ENCODE measurements at places on chromosomes 3 and 15.

DNA sequence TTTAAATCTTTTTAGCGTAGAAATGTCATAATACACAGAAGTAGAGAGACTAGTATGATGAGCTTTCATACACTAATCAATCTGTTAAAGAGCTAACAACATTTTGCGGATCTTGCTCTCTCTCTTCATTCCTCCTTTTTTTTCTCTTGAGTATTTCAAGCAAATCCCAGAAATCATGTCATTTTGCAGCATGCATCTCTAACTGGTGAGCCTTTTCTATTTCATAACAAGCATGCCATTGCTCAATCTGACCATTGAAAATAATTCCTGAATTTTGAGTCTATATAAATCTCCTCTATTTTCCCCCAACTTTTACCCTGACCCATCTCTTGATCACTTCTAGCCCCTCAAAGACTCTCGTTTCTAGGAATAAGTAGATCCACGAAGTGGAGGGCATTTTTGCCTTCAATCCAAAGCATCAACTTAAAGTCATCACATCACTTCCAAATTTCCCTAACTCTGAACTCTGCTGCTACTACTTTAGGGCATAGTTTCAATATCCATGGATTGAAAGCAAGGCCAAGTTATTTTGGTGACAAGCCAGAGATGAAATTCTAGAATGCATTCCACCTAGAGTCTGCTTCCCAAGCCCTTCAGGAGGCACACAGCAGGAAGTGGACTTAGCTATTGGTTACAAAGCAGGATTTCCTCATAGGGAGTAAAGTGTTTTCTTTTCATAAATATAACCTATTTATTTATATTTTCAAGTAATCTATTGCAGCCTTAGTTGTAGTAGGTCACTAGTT, 253.5 kb upstream of the ZPLD1 start:
- peak; percentile 90 for DNase-seq

GRCh38 chr3:127276396-127276795, 11.4 kb downstream of the PRR20G start:
- DNase-seq, result no peak

GRCh38 chr3:102614021-102614569, 179.3 kb downstream of the ZPLD1 start:
- DNase-seq, result no peak

DNA sequence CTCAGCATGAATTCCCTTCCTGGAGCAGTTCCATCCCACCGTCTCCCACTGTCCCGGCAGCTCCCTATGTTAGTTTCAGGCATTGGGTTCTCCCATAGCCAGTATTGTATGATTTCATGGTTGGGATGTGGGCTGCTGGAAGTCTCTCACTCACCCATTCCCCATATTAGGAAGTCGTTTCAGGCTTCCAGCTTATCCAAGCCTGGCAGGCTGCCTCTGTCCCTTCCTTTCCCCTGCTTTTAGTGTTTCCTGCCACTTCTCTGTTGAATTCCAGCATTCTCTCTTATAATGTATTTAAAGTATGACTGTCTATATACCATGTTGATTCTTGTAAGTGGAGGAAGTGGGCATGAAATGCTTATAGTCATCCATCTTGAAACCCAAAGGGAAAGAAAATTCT, 309.7 kb upstream of the RBMS3 start:
- peak; percentile 30 for DNase-seq

GRCh38 chr3:36795622-36796021, 31.3 kb upstream of the DCLK3 start:
- no peak for DNase-seq

Data from fibroblast of skin of back (primary cell).